Activated CD8-positive, alpha-beta T cell treated with anti-CD3 and anti-CD28 coated beads for 36 hours (primary cell): ENCODE measurements at places on chromosomes 5 and 9. TPM values are rescaled to one million over a fixed set of nuclear protein-coding genes. Genes with fewer than 3 reads are reported as not detected.

The LSM11 gene
- total RNA-seq = 7.0 TPM

The EGR1 gene
- total RNA-seq = 46.4 TPM

The F2R gene
- total RNA-seq = 3.5 TPM

The KCNT1 gene
- total RNA-seq = not detected

The DIAPH1 gene
- 218 TPM for total RNA-seq

The CD14 gene
- total RNA-seq = 0.41 TPM

The PRRX2 gene
- 1.2 TPM for total RNA-seq

The CBY3 gene
- total RNA-seq = 1.2 TPM

The PLPPR1 gene
- total RNA-seq = not detected

The RFESD gene
- total RNA-seq = 9.8 TPM

The NUTM2F gene
- total RNA-seq = not detected

The IFNB1 gene
- 1.1 TPM for total RNA-seq

The RGS14 gene
- 52.5 TPM for total RNA-seq

The IRX2 gene
- not detected for total RNA-seq

The DPH7 gene
- total RNA-seq = 35.0 TPM

The DCP2 gene
- 88.9 TPM for total RNA-seq

The INSL6 gene
- total RNA-seq = not detected

The OTULINL gene
- 21.1 TPM for total RNA-seq

The FAXDC2 gene
- total RNA-seq = not detected

The PROB1 gene
- total RNA-seq = 3.9 TPM

The RUSC2 gene
- 1.3 TPM for total RNA-seq

The FAM151B gene
- 0.25 TPM for total RNA-seq

The ENC1 gene
- 0.16 TPM for total RNA-seq

The SLC6A18 gene
- total RNA-seq = not detected

The PCDHGA3 gene
- not detected for total RNA-seq

The SETD9 gene
- 9.3 TPM for total RNA-seq

The ATG12 gene
- total RNA-seq = 37.2 TPM

The IRGM gene
- total RNA-seq = 2.4 TPM

The CEL gene
- total RNA-seq = 2.9 TPM

The PCDHAC2 gene
- not detected for total RNA-seq
